ENCODE measurements at places on chromosomes 7 and 10. TPM values are rescaled to one million over a fixed set of nuclear protein-coding genes. Genes with fewer than 3 reads are reported as not detected.

The OPN1SW gene
- total RNA-seq = not detected

The FANK1 gene
- 18.1 TPM for total RNA-seq

The ARHGAP22 gene
- 4.8 TPM for total RNA-seq

The C10orf67 gene
- not detected for total RNA-seq

The TMEM184A gene
- not detected for total RNA-seq

The SYT15 gene
- total RNA-seq = 5.9 TPM

The FAM24A gene
- not detected for total RNA-seq

The SIRT1 gene
- total RNA-seq = 21.0 TPM

DNA sequence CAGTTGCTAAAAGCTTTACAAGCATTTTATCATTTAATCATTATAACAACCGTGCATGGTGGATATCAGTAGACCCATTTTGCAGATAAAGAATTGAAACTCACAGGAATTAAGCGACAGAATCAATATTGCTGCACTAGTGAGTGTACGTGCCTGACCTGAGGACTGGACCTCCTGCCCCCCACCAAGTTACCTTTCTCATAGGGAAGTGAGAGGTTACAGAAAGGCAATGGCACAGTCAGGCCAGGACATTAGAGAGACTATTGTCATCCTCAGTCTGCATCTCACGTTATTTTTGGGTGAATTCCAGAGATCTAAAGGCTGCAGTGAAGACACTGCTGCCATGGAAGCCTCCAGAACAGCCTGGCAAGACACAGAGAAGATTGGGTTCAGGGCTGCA is 80.9 kb downstream of the WDFY4 start:
- H3K27ac ChIP-seq = no peak overlapping the region
- no peak for DNase-seq
- no peaks in the 10 kb centered on the region for H3K4me1 ChIP-seq
- no peak overlapping the region for H3K4me3 ChIP-seq
- H3K27me3 ChIP-seq = no peaks in the 10 kb centered on the region

- no peak overlapping the region for H3K27ac ChIP-seq
- H3K4me1 ChIP-seq = no peaks in the 10 kb centered on the region
- no peak overlapping the region for H3K4me3 ChIP-seq
- no peaks in the 10 kb centered on the region for H3K27me3 ChIP-seq
These were observed 618.9 kb downstream of the CALN1 start for GRCh38 chr7:71793251-71793650.

DNA sequence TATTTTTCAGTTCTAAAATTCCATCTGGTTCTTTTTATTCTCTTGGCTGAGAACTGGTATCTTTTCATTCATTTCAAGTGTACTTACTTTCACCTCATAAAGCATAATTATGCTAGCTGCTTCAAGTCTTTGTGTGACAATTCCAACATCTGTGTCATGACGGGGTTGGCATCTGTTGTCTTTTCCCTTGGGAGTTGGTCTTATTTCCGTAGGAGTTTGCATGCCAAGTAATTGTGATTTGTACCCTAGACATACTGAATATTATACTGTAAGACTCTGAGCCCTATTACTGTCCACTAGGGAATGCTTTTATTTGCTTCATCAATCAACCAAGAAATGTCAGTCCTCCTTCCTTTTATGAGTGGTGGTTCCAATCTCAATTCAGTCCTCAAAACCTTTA is 24.6 kb upstream of the HUS1 start:
- H3K4me1 ChIP-seq = no peaks in the 10 kb centered on the region
- no peak overlapping the region for H3K27ac ChIP-seq
- H3K4me3 ChIP-seq = no peak overlapping the region
- H3K27me3 ChIP-seq = no peaks in the 10 kb centered on the region

DNA sequence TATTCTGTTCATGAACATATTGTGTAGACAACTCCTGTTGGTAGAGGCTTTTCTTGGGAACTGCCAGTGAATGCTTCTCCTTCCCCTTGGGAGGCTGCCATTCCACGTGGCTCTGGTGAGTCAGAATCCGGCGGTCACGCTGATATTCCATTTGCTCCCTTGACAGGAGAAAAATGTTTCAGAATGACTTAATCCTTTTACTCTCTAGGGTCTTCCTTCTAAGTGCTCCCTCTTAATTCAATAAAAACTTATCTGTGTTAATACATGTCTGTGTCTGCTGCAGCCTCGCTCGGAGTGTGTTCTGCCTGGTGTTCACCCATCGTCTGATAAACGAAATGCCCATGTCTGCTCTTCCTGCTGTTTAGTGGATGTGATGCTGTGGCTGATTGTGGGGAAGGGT is 278.6 kb downstream of the ARHGAP12 start:
- H3K27me3 ChIP-seq = no peaks in the 10 kb centered on the region
- H3K36me3 ChIP-seq = no peaks in the 10 kb centered on the region
- H3K4me3 ChIP-seq = no peak overlapping the region
- H3K4me1 ChIP-seq = no peaks in the 10 kb centered on the region

GRCh38 chr7:92528188-92528957 is at the start of the genes PEX1 and RBM48:
PEX1 (minus strand) TSS chr7:92528520; CDS start chr7:92528435, 85 bp downstream.
RBM48 (plus strand) TSS chr7:92528795; CDS start chr7:92528814, 19 bp downstream.
- peak within 1 kb of the TSS; percentile 95 for H3K27ac ChIP-seq
- H3K4me1 ChIP-seq = no peaks in the 10 kb centered on the region
- no peaks in the 10 kb centered on the region for H3K36me3 ChIP-seq
- peak; percentile 95 for DNase-seq

DNA sequence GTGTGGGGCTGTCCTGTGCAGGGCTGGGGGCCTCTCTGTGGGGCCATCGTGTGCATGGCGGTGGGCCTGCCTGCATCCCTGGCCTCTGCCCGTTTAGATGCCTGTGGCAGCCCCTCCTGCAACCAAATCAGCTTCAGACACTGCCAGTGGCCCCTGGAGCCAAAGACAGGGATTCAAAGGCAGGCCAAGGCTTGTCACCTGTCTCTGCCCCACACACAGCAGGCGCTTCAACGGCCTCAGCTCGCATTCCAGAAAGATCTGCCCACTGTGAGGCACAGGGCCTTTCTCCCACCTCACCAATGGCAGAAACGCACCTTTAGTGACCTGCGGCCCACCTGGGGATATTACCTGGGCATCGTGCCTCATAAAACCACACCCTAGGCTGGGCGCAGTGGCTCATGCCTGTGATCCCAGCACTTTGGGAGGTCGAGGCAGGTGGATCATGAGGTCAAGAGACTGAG is 46.0 kb downstream of the INSIG1 start:
- H3K4me1 ChIP-seq = no peaks in the 10 kb centered on the region
- no peak overlapping the region for H3K27ac ChIP-seq
- DNase-seq = no peak
- peaks cover 29% of the 10 kb centered on the region for H3K27me3 ChIP-seq

DNA sequence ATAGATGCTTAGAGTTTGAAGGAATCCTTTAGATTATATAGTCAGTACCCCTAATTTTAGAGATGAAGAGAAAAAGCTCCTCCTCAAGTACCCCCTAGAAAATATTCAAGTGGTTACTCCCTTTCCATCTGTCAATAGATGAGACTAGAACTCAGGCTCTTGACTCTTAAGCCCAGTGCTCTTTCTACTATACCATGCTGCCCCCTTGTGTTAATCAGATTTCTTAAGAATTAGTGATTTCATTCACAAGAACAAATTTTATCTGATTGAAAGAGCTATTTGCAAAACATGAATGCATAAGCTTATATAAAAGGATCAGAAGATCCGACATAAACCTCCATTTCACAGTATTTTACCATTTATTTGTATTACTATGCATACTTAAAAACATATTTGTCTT is 179.3 kb downstream of the TFEC start:
- H3K36me3 ChIP-seq = no peaks in the 10 kb centered on the region
- no peak overlapping the region for H3K27ac ChIP-seq
- no peak for DNase-seq
- no peaks in the 10 kb centered on the region for H3K4me1 ChIP-seq

GRCh38 chr7:14023838-14024237 is 34.4 kb upstream of the ETV1 start:
- DNase-seq = no peak
- no peaks in the 10 kb centered on the region for H3K36me3 ChIP-seq
- H3K27ac ChIP-seq = no peak overlapping the region
- H3K4me3 ChIP-seq = no peak overlapping the region
- H3K4me1 ChIP-seq = no peaks in the 10 kb centered on the region
- H3K27me3 ChIP-seq = no peaks in the 10 kb centered on the region

DNA sequence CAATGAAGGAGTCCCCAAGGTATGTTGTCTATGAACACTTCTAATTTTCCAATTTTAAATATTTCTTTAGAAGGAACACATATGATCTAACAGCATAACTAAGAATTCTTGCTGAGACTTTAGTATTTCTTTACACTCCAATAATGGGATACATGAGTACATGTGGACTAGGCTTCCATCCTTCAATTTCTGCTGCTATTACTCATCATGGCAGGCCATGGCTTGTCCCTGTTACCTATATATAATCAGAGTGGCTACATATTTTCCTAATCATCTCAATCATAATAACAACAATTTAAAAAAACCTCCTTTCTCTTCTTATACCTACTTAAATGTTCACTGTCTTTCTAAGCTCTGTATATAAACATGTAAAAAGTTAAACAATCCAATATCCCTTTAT is 60.3 kb upstream of the TAC1 start:
- no peak overlapping the region for H3K27ac ChIP-seq
- no peaks in the 10 kb centered on the region for H3K27me3 ChIP-seq
- DNase-seq = no peak
- H3K36me3 ChIP-seq = no peaks in the 10 kb centered on the region
- no peak overlapping the region for H3K4me3 ChIP-seq
- H3K4me1 ChIP-seq = no peaks in the 10 kb centered on the region

- no peak overlapping the region for H3K4me3 ChIP-seq
- no peaks in the 10 kb centered on the region for H3K4me1 ChIP-seq
These were observed 8.6 kb downstream of the WNT16 start for GRCh38 chr7:121337398-121337797.

- H3K36me3 ChIP-seq = no peaks in the 10 kb centered on the region
- H3K27ac ChIP-seq = no peak overlapping the region
- H3K4me1 ChIP-seq = no peaks in the 10 kb centered on the region
- no peak overlapping the region for H3K4me3 ChIP-seq
- H3K27me3 ChIP-seq = no peaks in the 10 kb centered on the region
These were observed 121.5 kb upstream of the DPP6 start for GRCh38 chr7:153930696-153931095.

DNA sequence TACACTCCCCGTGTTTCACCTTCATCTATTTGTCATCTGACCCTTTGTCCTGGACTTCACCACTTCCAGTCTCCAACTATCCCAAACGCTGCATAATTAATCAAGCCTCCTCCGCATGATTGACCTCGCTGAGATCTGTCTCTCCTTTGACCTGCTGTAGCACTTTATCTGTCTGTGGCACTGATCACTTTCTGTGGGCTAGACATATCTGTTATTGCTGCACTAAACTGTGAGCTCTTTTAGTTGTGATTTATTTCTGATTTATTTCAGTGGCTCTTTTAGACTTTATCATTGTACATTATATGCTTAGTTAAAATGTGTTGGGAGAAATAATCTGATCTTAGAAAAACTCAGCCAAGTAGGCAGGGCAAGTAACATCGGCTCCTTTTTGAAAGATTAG is 91.9 kb upstream of the GATA3 start:
- DNase-seq = no peak
- no peaks in the 10 kb centered on the region for H3K4me1 ChIP-seq
- H3K36me3 ChIP-seq = no peaks in the 10 kb centered on the region

- H3K36me3 ChIP-seq = no peaks in the 10 kb centered on the region
- H3K4me3 ChIP-seq = no peak overlapping the region
- no peaks in the 10 kb centered on the region for H3K4me1 ChIP-seq
- H3K27ac ChIP-seq = peak overlapping the region; percentile 34
These were observed 93.8 kb upstream of the SVIL start for GRCh38 chr10:29728541-29729049.

GRCh38 chr7:86939197-86939814 is 120.1 kb downstream of the ELAPOR2 start:
- H3K4me1 ChIP-seq = no peaks in the 10 kb centered on the region
- H3K27ac ChIP-seq = no peak overlapping the region
- no peaks in the 10 kb centered on the region for H3K27me3 ChIP-seq
- no peak for DNase-seq
- H3K4me3 ChIP-seq = no peak overlapping the region

DNA sequence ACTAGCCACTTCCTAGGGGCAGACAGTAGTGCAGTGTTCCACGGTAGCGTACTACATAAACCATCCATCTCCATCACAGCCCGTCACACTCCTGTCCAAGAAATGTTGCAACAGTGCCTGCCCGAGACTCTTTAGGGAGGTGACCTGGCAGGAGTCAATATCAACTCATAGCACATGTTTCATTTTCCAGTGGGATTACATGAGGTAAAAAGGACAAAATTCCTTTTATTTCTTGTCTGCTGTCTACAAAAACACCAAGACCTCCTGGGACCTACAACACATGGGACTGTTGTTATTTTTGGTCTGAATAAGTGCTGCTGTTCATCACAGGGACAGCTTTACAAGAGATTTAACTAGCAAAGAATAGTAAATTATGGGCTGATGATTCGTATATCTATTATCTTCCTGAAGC is 99.9 kb downstream of the MPP7 start:
- no peak overlapping the region for H3K4me3 ChIP-seq
- H3K36me3 ChIP-seq = no peaks in the 10 kb centered on the region
- no peaks in the 10 kb centered on the region for H3K27me3 ChIP-seq
- no peak overlapping the region for H3K27ac ChIP-seq

DNA sequence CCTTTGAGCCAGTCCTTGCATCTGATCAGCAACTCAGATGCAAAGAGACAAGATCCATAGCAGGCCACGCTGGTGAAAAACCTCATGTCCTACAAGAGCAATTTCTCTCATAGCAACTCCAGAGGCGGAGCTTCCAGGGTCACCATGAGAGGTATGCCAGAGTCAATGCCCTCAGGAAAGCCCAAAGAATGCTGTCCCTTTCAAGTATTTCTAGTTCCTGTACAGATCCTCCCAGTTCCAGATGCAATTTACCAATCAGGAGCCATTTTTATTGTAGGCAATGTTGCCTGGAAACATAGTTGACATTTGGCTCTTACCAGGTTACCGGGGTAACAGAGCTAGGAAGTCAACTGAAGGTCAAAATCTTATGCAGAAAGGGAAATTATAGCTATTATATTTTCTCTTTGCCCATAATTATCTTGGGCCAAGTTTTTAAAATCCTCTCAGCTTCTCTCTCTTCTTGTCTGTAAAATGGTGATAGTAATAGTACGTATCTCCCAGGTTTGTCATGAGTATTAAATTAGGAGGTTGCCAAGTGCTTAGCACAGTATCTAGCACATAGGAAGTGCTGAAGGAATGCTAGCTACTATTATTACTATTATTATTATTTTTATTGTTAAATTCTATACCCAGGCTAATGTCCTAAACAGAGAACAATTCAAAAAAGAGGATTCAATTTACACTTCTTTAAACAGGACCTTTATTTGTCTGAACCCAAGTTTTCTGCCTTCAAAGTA is 46.3 kb upstream of the TM9SF3 start:
- peak overlapping the region; percentile 67 for H3K27ac ChIP-seq
- H3K4me1 ChIP-seq = no peaks in the 10 kb centered on the region
- H3K27me3 ChIP-seq = no peaks in the 10 kb centered on the region
- H3K4me3 ChIP-seq = no peak overlapping the region
- H3K36me3 ChIP-seq = no peaks in the 10 kb centered on the region

Measured in breast epithelium (tissue), 4 donors.